Fibroblast of skin of left quadriceps (primary cell): ENCODE measurements at places on chromosomes 16 and 17.

- DNase-seq = no peak
Observed at GRCh38 chr16:27879601-27880247, 183.8 kb downstream of the GSG1L start.

GRCh38 chr16:3065069-3065741 lies at the start of gene IL32:
IL32 (plus strand) TSS chr16:3065640; CDS start chr16:3065812, 172 bp downstream.
- DNase-seq = peak; percentile 11

- DNase-seq = no peak
Observed at GRCh38 chr16:2180962-2181923, 15.2 kb downstream of the CASKIN1 start.

GRCh38 chr17:64599187-64599676 lies 62.9 kb downstream of the SMURF2 start:
- no peak for DNase-seq

DNA sequence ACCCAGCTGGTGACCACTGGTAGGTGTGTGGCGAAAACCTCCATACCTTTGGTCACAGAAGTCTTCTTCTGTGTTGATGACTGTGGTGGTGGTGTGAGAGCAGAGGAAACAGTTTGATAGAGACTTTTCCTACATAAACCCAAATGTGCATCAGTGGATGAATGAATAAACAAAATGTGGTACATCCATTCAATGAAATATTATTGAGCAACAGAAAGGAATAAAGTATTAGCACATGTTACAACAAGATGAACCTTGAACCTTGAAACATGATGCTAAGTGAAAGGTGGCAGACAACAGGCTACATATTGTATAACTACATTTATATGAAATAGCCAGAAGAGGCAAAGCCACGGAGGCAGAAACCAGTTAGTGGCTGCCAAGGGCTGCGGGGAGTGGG lies 15.2 kb downstream of the CDK5R1 start:
- no peak for DNase-seq

- no peak for DNase-seq
Observed at GRCh38 chr17:4559966-4560365, 411 bp downstream of the GGT6 start.

DNA sequence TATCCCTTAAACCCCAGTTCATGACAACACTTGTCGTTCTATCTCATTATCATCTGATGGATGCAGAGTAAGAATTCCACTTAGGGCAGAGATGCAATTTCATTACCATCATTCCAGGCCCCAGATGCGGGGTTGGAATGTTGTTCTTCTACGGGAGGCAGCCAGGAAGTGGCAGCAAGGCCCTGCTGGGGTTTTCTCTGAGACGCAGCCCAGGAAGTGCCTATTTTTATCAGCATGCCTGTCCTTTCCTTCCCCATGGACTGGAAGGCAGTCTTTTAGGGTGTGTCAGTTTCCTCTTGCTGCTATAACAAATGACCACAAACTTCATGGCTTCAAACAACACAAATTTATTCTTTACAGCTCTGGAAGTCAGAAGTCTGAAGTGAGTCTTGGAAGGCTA lies 246.6 kb upstream of the DYNLRB2 start:
- DNase-seq = no peak

- no peak for DNase-seq
Observed at GRCh38 chr16:70661918-70662641, 15.7 kb downstream of the IL34 start.

DNA sequence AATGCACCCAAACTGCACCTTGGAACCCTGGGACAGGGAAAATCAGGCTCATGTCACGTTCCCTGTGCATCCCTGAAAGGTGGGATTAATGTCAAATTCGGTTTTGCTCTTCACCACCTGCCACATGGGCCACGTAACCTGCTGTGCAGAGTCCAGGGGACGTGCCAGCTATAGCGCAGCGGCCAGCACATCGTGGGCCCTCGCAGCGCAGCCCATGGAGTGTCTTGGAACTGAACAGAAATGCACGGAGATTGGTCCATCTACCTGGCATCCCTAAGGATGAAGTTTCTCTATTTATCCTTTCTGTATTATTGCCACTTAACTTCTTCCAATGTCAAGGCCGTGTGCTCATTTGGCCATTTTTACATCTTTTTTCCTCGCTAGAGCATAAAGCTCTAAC lies 68.1 kb upstream of the TRAP1 start:
- no peak for DNase-seq

GRCh38 chr17:888998-889441 lies 90.6 kb downstream of the NXN start:
- DNase-seq = no peak

DNA sequence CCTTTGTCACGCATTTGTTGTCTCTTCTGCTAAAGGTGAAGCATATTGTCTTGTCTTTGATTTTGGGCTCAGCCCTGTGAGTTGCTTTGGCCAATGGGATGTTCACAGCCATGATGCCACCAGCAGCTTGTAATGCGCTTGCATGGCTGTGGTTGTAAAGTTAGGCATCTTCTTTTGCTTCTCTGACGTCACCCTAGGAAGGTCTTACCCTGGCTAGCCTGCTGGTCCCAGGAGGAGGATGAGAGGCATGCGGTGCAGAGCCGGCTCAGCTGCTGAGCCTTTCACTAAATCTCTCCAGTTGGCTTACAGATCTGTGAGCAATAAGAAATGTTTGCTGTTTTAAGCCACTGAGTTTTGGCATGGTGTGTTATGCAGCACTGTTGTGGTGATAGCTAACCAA lies 40.8 kb downstream of the IRX6 start:
- no peak for DNase-seq

GRCh38 chr17:4940555-4941318 lies 669 bp downstream of the RNF167 start:
- no peak for DNase-seq

- no peak for DNase-seq
Observed at GRCh38 chr16:75333721-75334163, 82.3 kb upstream of the BCAR1 start.

- no peak for DNase-seq
Observed at GRCh38 chr17:50499721-50500120, 8.5 kb upstream of the MYCBPAP start.

GRCh38 chr17:6677158-6677831 lies 25.7 kb downstream of the C17orf100 start:
- peak; percentile 12 for DNase-seq

- no peak for DNase-seq
Observed at GRCh38 chr16:1323296-1324239, 9.9 kb upstream of the BAIAP3 start.

DNA sequence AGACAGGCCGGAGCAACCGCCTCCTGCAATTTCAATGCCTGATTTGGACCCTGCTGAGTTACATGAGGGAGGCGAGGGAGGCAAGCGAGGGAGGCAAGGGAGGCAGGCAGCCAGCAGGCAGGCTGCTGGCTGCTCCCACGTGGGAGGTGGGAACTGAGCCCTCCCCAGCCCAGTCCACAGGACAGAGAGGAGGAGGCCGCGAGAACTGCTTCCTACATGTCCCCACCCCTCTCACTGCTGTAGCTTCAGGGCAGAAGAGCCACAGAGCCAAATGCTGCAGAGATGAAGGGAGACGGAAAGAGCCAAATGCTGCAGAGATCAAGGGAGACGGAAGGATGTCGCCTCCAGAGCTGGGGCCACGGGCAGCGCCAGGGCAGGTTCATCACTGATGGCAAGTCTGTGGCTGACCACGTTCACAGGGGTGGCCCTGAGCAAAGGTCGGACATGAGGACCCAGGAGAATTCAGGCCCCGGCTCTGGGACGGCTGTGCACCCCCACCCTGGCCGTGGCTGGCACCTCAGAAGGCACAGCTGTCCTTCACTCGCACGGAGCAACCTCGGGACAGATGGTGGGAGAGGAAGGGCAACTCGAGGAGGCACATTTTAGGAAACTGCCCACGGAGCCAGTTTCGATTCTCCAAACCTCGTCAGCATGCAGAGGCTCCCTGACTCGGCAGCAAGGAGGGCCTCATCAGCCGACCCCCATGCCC lies 21.5 kb downstream of the RPH3AL start:
- DNase-seq = no peak

- no peak for DNase-seq
Observed at GRCh38 chr16:28986046-28986445, 1.2 kb downstream of the LAT start.

DNA sequence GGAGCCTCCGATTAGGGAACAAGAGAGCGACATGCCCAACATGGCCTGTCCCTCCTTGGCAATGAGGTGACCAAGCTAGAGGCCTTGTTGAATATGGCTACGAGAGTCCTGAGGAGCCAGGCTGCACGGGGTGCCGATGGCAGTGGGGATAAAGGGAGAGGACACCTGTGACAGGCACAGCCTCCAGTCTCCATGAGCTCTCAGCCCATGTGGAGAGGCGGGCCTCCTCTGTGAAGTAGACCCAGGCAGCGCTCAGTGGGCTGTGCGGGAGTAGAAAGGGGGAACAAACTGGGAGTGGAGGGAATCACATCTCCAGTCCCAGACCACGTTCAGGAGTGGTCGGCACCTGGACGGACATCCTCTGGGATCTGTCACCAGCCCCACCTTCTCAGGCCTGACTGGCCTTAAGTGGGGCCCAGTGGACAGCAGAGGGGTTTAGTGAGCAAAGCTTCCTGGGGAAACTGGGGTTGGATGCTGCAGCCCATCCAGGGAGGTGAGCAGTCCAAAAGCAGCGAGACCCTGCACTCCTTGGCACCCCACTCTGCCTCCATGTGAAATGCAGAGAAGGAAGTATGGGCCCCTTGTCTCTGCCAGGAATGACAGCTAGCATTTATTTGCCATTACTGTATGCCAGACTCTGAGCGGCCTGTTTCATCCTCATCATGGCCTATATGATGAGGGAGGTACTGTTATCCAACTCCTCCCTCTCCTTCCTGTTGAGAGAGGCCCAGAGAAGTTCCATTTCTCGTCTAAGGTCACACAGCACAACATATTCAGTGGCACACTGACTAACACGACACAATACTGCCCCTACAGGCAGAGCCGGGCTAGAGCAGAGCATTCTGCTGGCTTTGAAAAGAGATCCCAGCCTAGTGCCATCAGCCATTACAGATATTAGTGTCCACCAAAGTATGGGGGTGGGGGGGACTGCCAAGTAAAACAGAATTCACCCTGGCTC lies 4.5 kb upstream of the TMEM92 start:
- peak; percentile 68 for DNase-seq

GRCh38 chr17:59746849-59747445 lies 39.5 kb downstream of the VMP1 start:
- DNase-seq = no peak

DNA sequence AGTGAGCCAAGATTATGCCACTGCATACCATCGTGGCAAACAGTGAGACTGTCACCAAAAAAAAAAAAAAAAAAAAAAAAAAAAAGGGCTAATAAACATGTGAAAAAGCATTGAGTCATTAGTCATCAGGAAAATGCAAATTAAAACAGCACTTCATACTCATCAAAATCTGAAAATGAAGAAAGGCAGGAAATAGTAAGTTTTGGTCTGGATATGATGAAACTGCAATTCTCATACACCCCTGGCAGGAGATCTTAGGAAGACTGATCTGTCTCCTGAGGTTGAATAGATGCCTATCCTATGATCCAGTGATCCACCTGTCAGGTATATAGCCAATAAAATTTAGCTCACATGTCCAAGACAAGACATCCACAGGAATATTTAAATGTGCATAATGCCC lies 212.7 kb downstream of the CPPED1 start:
- no peak for DNase-seq

DNA sequence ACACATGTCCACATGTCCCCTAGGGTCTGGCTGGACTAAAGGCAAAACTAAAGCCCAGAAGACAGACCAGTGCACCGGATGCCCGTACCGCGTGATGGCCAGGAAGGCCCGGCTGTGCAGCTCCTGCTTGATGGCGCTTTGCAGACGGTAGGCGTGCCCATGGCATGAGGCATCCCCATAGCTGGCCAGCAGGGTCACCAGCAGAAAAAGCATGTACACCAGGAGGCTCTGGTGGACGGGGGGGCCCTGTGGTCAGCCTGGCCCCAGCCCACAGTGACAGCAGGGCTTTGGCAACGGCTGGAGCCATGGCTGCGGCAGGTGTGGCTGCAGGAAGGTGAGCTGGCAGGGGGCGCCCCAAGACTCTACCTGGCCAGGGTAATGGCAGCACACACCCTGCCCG lies 42.8 kb downstream of the PKD1 start:
- no peak for DNase-seq
